Keratinocyte (primary cell): ENCODE measurements at places on chromosomes 6 and 20.

- no peak for DNase-seq
Measured at GRCh38 chr6:131443514-131443913, 129.5 kb upstream of the ARG1 start.

- no peak for DNase-seq
Measured at GRCh38 chr6:109311471-109311870, 70.8 kb downstream of the CD164 start.

GRCh38 chr6:130505808-130506598 is 140.2 kb downstream of the TMEM200A start:
- DNase-seq: no peak

DNA sequence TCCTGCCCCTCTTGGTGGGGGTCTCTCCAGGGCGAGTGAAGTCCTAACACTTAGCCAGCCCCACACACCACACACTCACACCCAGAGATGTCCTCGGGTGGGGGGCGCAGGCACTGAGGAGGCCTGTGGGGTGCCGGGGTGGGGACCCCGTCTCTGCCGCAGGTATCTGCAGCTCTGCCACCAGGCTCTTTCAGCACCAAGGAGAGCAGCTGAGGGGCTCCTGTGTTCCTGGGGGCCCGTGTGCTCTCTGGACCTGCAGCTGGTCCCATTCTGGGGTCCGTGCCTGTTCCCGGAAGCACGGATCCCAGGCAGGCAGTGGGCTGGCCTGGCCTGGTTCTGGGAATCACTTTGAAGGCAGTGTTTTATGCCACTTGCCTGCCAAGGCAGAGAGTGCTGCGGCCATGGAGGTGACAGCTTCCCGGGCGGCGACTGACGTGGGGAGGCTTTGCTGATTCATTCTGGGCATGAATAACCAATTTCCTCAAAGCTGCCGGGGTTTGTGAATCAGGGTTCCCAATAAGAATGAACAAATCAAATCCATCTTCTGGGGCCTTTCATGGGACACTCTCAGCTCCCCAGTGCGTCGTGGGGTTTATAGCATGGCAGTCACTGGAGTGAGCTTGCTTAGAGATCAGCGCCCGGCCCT is 54.4 kb upstream of the SLCO4A1 start:
- DNase-seq: no peak

- no peak for DNase-seq
Measured at GRCh38 chr20:10543480-10543879, 108.4 kb downstream of the SLX4IP start.

GRCh38 chr20:18676396-18676795 is 88.5 kb downstream of the DTD1 start:
- no peak for DNase-seq

GRCh38 chr6:121884091-121884490 is 448.6 kb downstream of the GJA1 start:
- no peak for DNase-seq

DNA sequence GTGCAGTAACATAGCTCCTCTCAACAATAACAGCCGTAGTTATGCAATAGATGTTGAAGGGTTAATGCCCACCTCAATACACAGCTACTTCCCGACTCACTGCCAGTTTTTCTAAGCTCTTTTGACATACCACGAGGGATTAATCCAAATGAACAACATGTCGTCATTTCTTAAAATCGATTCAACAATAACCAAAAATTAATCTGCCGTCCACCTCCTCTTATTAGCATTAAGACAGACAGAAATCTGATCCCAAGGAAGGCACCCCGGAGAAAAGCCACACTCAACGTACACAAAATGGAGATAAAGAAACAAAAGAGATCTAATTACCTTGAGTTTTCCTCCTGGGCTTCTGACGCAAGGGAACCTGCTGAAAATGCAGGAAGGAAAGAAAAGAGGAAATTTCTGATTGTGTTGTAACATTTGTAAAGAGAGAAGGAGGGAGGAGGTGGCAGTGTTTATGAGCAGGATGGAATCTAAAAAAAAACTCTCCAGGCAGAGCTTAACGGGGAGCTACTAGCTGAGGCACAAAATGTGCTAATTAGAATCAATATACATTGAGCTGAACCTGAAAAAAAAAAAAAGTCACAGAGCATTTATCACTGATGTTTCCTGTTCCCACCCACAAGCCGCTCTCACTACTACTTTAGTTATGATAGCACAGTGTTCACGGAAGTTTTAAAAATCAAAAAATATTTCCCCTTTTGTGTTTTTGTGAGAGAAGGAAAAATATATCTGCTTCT is 109.3 kb downstream of the IPCEF1 start:
- DNase-seq: no peak

DNA sequence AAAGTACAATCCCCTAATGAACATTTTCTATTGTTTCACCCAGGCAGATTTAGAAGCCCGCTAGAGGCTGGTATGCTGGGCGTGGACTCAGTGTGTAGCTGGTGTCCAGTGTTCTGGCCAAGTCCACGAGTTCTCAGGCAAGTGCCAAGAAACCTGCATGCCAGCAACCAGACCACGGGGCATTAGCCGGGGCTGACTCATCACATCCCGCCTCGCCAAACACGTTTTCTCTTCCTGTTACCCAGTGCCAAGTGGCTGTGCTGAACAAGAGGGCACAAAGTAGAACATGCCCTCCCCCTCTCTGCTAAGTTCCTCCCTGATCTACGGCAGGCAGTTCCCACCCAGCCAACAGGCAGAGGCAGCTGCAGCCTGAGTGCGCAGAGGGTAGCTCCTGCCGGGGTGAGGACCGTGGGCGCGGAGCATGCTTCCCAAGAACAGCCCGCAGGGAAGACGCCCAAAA is 29.6 kb downstream of the RAMACL start:
- peak; percentile 90 for DNase-seq

- no peak for DNase-seq
Measured at GRCh38 chr6:40719671-40720374, 132.7 kb upstream of the LRFN2 start.

DNA sequence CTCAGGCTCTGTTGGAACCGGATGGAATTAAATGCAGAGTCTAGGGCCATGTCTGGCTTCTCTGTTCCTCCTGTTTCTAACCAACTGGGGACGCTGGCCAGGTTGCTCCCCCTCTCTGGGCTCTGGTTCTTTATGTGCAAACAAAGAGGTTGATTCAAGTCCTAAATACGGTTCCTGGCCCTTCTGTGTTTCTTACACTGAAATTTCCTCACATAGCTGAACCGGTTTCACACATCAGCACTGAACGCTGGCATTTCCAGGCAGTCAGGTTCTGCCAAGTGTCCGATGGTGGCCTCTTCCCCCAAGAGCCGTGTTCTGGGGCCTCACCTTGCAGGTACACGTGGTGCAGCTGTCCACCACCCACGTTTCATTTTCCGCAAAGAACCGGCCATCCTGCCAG is 13.5 kb downstream of the THBS2 start:
- DNase-seq: no peak

DNA sequence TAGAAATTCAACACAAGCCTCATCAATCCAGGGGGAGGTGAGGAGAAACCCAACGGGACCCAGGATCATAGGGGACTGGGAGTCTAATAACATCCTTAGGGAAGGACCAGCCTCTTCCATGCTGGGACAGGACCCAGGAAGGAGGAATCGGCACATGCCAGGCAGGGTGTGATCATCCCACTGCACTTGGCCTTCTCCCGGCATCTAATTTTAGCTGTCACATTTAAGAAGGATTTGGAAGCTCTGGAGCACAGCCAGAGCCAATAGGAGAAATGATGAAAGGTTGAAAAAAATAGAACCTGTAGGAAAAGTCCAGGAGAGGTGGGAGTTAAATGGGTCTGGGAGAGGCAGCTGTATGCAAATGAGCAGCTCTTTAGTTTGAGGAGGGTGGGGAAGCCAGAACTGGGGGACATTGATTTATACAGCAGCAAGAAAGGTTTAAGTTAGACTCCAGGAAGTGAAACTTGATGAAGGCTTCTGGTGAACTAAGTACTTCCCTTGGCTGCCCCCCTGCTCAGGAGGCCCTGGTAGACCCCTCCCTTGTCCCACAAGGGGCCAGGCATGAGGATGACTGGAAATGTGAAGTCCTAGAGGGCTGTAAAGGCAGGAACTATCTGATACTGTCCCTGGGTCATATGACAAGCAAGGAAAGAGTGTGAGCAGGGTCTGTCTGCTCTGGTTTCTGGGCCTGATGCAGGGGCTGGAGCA is 260.3 kb downstream of the LRFN2 start:
- no peak for DNase-seq

DNA sequence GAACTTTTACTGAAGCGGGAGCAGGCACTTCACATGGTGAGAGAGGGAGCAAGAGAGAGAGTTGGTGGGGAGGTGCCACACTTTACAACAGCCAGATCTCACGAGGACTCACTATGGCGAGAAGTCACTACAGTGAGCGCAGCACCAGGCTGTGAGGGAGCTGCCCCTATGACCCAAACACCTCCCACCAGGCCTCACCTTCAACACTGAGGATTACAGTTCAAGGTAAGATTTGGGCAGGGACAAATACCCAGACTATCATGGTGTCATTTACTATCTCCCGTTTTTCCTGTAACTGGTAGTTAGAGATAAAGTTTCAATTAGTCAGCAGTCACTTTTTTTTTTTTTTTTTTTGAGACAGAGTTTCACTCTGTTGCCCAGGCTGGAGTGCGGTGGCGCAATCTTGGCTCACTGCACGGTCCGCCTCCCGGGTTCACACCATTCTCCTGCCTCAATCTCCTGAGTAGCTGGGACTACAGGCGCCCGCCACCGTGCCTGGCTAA is 7.8 kb downstream of the RBCK1 start:
- DNase-seq: no peak

DNA sequence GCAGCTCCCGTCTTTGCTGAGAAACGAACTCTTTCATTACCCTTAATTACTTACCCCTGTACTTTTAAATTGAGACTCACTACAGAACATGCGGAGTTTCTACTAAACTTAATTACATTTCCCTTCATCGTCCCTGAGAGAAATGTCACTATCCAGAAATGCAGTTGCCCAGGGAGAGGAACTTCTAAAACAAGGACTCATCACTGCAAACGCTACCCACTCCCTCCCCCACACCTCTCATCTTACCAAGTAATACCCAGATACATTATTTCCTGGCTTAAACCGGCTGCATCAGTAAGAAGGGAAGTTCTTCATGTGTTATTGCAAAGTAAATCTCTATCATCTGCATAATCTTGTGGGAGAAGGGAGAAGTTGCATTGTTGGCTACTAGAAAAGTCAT is 138.3 kb downstream of the IPCEF1 start:
- no peak for DNase-seq

DNA sequence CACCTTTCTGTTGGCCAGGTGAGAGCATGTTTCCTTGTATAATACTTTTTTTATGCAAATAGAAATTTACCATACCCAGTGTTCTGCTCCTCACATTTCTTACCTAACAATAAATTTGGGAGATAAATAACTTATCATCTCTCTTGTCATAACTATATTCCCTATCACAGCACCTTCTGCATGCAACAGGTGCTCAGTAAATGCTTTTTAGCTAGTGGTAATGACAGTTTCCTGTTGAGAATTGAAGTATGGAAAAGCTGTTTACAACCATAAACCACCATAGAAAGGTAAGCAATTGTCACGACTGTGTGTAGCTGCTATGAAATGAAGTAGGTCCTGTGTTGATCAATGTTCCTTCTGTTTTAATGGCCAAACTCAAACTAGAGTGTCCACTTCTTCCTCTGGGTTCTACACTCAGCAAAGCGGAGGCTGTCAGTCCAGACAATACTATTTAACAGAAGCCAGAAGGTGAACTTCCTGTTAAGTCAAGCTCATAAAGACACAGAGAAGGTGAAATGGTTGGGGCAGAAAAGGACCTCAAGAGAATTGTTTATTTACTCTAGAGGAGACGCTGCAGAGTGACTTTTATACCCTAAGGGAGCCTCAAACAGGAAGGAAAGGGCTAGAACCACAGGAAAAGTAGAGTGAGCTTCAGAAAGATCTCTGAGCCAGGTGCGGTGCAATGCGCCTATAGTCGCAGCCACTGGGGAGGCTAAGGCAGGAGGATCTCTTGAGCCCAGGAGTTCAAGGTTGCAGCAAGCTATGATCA is 84.0 kb upstream of the SLC22A16 start:
- no peak for DNase-seq

DNA sequence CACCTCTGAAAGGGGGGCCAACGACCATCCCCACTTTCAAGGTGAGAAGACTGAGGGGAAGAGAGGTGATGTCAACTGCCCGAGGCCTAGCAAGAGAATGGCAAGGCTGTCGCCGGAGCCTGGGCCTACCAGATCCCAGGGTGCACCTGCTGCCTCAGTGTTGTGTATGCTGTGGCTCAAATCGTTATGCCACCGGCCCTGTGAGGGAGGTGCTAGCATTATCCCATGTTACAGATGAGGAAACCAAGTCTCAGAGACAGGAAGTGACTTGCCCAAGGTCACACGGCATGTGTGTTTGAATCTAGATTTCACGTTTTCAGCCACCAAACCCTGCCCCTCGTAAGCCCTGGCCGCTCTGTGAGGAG is 152.5 kb downstream of the CEBPB start:
- no peak for DNase-seq

- DNase-seq: no peak
Measured at GRCh38 chr6:150641398-150642139, 41.9 kb downstream of the PLEKHG1 start.

- DNase-seq: no peak
Measured at GRCh38 chr6:111805511-111806164, 67.6 kb downstream of the FYN start.

DNA sequence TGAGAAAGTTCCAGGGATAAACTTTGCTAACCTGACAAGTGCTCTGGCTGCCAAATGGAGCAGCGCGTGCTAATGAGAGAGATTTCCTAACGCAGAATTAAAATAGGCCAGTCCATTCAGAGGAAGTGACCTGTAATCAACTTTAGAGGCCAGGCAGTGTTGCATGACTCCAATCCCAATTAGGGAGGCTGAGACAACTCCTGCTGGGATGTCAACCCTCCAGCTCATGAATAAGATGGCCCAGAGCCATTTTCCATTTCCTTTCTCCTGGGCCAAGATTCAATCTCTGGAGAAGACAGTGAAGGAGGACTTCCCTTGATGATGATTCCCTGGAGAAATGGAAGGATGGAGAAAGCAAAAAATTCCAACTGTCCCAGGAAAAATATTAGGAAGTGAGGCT is 241.5 kb upstream of the RNF24 start:
- no peak for DNase-seq

DNA sequence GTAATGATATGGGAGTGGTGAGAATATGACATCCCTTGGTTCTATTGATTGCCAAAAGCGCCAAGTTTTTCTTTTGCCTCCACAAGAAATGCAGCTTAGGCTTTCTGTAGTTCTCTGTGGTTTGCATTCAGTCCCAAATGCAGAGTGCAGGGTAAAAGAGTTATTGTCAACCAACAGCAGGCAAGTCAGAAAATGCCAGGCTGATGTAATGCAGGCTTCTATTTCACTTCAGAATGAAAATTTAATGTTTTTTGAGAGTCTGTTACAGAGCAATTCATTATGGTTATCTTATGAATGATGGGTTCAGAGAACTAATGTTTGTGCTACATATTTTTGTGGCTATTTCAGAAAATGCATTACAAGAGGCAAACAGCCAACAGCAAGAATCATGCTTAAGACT is 293.5 kb downstream of the CENPW start:
- no peak for DNase-seq

DNA sequence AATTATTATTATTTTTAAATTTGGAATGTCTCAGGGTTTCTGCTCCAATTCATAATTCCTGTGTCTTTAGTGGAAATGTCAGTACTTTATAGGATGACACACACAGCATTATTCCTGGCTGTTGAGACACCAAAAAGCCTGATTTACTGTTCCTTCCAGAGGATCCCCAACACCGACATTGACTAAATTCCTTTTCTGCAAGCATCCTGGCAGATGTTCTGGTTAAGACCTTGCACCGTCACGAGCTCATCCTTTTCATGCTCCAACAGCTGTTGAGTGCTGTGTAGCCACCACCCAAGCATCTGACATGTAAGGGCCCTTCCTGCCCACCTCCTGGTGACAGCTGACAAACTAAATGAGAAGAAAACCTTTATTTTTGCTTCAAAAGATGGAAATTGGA is 284.3 kb upstream of the SULF2 start:
- no peak for DNase-seq
